Activated naive CD8-positive, alpha-beta T cell treated with anti-CD3 and anti-CD28 coated beads, Interleukin-2, amount 50 U/mL, for 16 hours (primary cell): ENCODE measurements at places on chromosomes 5 and 9.

DNA sequence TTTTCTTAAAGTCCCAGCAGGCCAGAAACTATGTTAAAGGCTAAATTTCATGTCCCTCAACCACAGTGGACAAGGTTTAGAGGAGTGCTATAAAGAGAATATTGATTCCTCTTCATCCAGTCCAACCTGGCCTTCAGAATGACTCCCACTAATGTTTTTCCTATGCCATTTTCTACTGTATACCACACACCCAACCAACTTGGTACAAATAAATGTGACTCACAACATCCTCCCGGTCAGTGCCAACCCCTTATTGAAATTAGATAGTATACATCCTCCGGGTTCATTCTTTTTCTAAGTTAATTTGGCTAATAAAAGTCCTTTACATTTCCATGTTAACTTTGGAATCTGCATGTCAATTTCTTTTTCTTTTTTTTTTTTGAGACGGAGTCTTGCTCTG, 215.1 kb downstream of the TSSK1B start:
- DNase-seq: no peak

GRCh38 chr9:109346904-109347303, 26.0 kb upstream of the EPB41L4B start:
- no peak for DNase-seq

- DNase-seq: no peak
Observed at GRCh38 chr5:11300736-11301135, 539.7 kb upstream of the DAP start.

- DNase-seq: no peak
Observed at GRCh38 chr5:96509721-96510350, 76.8 kb upstream of the PCSK1 start.

DNA sequence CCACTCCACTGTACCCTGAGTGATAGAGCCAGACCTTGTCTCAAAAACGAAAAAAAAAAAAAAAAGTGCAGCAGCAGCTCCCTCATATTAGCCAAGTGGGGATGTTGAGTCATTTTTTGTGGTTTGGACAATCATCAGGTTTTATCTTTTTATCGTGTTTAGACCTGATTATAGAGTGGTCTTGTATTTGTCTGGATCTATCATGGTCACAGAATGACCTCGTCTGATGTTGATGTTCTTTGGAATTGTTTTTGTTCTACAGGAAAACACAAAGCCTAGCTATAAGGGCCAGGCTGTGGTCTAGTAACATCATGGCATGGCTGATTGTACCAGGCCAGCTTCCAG, 1.6 kb upstream of the FBXW11 start:
- DNase-seq: no peak
